ENCODE measurements at places on chromosomes 4 and X.

DNA sequence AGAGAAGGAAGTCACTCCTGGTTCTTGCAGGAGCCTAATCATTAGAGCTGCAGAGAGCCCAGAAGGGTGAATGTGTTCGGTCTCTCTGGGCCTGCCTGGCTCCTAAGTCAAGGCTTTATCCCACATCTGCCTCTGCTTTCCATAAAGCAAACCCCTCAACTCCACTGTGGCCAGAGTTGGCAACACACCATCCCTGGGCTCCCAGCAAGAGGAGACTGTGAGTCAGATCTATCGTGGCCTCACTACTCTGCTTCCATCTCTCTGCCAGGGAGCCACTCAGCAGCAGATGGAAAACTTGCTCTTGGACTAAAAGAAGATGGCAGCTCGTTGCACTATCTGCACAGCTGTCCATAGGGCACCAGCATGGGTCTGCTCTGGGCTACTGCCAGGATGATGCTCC is 348.2 kb downstream of the FBXW7 start:
- no peak for DNase-seq

GRCh38 chrX:154355776-154356140 is 18.7 kb downstream of the FLNA start:
- no peak for DNase-seq

GRCh38 chr4:54318904-54319303 is 89.8 kb downstream of the PDGFRA start:
- no peak for DNase-seq

- DNase-seq, result no peak
These were observed 82.5 kb upstream of the GC start for GRCh38 chr4:71866212-71866885.
